Activated CD4-positive, alpha-beta T cell treated with anti-CD3 and anti-CD28 coated beads, Interleukin-2, amount 50 U/mL, for 16 hours (primary cell): ENCODE measurements at places on chromosomes 1 and 21.

DNA sequence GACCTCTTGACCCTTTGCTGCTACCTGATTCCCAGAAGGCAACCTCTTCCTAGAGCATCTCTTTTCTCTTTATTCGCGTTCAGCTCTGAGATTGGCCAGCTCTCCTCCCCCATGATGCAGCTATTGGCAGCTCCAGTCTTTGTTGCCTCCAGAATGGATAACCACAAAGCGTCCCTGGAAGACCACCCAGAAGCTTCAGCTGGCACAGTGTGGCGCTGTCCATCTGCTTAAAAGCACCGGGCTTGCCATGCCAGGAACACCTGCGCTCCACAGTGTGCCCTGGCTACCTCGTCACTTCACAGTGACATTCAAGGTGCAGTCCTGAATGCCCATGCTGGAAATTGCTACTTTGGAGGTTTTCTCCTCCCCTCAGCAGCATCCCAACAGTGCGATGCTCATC is 353.9 kb downstream of the LMO4 start:
- no peak for DNase-seq

DNA sequence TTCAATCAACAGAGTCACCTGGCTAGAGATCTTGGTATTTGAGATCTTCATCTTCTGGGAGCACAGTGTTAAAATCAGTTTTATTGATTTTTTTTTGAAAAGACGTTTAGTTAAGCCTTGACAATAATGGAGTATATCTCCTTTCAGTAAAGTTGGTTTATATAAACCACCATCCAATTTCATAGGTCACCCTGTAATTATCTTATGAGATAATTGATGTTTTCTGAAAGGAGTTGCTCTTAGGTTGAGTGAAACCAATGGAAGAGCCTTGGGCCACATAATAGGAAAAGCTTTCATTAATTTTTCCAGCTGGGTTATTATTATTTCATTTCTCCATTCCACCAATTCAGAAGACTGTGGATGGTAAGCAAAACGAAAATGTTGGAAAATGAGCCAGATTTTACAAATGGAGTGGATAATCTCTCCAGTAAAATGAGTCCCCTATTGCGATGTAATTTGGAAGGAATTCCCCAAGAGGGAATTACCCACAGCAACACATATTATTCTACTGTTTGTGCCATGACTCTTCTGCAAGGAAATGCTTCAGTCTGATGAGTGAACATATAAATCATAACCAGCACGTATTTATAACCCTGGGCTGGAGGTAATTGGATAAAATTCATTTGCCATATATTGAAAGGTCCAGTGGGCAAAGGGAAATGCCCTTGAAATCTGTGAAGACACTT is 46.2 kb upstream of the TINAGL1 start:
- DNase-seq, result no peak

- no peak for DNase-seq
Observed at GRCh38 chr21:25963181-25963580, 207.4 kb downstream of the APP start.

DNA sequence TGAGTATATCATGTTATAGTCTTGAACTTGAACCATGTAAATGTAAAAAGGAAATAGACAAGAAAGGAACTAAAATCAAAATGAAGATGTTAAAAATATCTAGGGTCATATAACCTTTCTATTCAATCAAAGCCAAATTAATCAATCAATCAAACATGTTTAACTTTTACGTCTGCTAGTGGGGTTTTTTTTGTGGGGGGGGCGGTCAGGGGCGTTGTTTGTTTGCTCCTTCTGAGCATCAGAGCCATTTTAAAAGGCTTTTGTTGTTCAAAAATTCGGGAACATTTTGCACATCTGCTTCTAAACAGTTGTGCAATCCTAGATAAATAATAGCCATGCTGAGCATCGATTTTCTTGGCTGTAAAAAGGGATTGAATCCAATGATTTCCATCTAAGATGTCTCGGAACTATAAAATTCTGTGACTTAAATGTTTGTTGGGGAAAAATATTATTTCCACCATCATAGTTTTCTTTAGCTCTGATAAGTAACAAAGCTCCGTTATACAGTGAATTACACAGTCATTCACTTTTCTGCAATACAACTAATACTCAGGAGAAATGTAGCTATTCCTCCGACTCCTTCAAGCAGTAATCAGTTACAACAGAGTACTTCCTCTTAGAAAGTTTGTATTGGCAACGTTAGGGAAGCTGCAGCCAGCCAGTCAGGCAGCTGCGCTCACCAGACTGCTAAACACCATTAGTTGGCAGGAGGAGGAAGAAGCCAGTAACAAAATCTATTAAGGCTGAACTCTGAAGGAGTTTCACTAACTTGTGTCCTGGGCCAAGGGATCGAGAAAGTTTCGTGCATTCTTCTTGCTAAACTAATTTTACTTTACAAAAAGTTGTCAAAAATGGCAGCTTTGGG is 2.2 kb downstream of the SPATA6 start:
- DNase-seq, result no peak

DNA sequence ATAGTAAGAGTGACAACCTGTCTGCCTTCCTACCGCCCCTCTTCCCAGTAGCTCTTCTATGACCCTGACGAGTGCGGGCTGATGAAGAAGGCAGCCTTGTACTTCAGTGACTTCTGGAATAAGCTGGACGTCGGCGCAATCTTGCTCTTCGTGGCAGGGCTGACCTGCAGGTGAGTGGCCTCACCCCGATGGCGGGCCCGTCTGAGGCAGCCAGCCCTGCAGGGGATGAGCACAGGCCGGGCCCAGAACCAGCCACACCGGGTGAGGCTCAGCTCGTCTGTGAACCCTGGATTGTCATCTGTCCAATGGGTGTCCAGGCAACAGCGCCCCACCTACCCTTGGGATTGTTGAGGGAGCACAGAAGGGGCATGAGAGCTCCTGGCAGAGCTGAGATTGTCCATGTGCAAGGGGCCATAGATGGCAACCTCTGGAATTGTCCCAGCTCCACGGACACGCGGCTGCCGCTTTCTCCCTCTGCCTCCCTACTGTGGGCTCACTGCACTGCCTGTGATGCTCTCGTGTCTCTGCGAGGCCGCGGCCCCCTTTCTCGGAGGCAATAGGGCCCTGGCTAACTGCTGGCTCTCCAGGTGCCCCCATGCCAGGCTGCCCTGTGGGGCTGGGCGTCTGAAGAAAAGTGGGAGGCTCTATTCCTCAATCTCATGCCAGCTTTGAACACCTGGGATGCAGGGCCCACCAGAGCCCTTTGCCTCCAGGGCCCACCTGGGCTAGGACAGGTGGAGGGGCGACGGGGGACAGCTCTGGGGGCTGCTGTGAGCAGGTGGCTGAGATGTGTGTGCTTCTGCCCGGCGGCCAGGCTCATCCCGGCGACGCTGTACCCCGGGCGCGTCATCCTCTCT is 50.0 kb upstream of the LRRC3 start:
- no peak for DNase-seq

DNA sequence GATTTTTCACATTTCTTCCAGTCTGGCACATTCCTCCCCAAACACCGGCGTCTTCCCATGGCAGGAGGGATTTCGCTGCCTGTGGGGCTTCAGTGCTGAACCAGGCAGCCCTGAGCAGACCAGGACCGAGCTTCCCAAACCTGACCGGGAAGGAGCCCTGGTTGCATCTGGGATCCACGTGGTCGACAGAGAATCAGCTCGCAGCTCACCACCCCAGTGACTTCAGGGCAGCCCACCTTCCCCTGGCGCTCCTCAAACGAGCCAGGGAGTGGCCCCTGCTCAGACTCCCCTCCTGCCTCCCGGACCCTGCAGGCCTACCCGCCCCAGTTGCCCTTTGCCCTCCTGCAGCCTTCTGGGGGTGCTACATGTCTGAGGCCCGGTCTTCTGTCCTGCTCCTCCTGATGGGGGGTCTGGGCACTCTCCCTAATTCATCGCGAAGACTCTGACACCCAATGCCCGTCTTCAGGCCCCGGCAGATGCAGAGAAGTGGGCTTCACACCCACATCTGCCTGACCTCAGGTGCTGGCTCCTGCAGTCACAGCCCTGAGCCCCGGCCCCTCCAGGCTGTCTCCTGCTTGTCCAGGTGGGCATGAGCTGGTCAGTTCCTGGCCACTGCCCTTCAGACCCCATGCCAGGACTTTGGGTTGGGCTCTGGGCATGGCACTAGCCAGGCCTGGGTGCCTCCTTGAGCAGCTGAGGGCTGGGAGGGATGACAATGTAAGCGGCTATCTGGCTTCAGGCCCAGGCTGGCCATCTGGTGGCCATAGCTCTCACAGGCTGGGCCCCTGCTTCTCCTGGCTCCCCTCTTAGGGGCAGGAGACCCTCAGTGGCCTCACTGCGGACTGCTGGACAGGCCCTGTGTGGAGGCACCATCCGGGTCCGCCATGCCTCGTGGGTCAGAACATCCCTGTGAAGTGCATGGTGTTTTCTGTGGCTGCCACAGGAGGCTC is 26.1 kb upstream of the PRSS38 start:
- no peak for DNase-seq

DNA sequence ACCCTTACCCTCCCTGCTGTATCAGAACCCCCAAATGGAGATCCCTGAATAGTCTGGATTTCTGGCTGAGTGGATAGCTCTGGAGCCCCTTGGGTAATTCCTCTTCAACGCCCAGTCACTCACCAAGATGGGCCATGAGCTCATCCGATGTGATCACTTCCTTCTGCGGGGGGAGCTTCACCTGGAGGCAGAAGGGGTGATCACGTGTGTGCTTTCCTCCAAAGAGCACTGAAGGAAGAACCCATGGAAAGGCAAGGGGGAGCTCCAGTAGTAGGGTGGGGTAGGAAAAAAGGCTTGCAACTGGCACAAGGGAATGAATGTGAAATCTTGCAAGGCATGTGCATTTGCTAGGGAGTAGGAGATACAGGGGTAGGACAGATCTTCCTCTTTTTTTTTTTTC is 5.1 kb downstream of the MINDY1 start:
- no peak for DNase-seq

GRCh38 chr1:84505493-84506001 is 639 bp upstream of the SPATA1 start:
- DNase-seq, result no peak

DNA sequence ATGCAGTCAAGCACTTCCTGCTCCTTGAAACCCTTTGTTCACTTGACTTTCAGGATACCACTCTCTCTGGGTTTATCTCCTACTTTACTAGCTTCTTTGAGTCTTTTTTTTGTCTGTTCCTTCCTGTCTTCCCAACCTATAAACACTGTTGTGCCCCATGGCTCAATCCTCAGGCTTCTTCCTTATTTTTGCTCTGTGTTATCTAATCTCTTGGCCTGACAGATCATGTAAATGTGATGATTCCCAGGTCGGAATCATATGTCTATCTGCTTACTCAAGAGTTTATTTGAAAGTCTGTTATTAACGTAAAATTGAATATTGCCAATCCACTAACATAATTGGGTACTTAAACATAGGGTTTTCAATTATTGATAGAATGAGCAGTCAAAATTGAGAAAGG is 171.7 kb upstream of the ST6GALNAC5 start:
- no peak for DNase-seq

DNA sequence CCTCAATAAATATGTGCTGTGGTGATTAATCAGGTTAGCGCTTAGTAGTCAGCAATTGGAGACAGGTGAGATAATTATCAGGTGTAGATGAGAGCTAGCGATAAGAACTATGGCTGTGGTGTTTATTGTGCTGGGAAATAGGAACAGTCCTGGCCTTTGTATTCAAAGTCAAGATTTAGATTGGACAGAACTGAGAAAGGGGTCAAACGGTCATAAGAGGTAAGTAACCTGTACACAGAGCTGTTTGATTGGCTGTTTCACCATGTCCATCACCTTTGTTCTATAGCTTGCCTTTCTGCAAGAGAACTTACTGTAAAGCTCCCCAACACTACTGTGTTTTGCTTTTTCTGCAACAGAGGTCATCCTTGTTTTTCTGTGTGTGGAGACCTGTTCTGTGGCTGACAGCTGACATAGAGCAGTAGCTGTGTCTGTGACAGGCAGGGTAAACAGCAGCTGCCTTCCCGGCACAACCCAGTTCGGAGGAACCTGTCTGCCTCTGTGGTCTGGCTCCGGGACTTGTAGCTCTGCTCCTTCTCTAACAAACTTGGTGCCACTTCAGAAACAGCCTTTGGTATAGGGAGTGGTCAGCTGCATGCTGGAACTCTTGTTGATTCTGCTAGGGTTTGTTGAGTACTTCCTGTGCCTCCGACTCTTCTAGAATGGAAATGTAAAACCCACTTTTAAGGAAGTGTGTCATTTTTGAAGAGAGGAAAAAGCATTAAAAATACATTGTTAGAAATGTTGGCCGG is 21.1 kb upstream of the CDC42 start:
- peak; percentile 32 for DNase-seq

- no peak for DNase-seq
Observed at GRCh38 chr1:209030454-209031167, 552.9 kb upstream of the CAMK1G start.

DNA sequence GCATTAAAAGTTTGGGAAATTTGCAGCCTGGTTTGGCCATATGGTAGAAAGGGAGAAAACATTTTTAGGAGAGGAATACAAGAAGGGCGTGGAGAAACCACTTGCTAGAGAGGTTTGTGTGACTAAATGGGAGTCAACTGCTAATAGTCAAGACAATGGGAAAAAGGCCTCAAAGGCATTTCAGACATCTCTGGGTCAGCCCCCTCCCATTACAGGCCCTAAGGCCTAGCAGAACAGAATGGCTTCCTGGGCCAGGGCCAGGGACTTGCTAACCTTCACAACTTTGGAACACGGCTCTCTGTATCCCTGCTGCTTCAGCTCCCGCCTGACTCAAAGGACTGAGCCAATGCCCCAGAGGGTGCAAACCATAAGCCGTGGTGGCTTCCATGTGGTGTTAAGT is 752.3 kb upstream of the ADAMTS5 start:
- no peak for DNase-seq

GRCh38 chr1:230123280-230124185 is 56.5 kb downstream of the GALNT2 start:
- peak; percentile 84 for DNase-seq

- no peak for DNase-seq
Observed at GRCh38 chr1:18712252-18712600, 81.6 kb downstream of the PAX7 start.

DNA sequence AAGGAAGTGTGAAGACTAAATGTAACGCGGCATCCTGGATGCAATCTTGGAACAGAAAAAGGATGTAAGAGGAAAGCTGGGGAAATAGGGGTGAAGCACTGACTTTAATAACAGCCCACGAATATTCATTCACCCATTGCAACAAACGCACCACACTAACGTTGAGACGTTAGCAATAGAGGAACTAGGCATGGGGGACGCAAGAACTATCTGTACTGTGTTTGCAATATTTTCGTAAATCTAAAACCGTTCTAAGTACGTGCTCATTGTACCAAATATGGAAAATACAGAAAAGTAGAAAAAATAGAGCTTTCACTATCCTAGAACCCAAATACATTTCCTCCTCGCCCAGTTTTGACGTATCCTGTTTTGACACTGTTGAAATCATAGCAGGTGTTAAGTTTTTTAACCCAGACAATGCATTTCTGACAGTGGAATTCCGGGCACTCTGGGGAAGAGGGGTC is 3.9 kb downstream of the LAPTM5 start:
- no peak for DNase-seq
